ENCODE measurements at places on chromosomes 7 and 10. TPM values are rescaled to one million over a fixed set of nuclear protein-coding genes. Genes with fewer than 3 reads are reported as not detected.

DNA sequence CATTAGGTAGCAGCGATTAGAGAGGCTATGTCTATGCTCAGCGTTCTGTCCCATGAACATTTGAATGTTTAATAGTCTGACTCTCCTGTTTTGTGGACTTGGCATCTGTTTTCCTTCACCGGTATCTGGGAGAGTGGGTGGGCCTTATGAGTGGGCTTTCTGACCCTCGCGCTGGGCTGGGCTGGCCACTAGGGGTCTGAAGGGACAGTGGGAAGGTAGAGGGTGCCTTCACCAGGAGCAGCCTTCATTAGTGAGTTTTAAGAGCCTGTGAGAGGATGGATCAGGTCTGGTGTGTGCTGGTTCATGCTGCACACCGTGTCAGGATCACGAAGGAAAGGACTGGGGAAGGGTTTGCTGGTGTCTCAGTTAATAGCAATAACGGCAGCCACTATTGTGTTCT is 33.4 kb downstream of the DCLRE1A start:
- no peaks in the 10 kb centered on the region for H3K4me1 ChIP-seq
- H3K27ac ChIP-seq = no peak overlapping the region
- DNase-seq = peak; percentile 82
- H3K4me3 ChIP-seq = no peak overlapping the region

DNA sequence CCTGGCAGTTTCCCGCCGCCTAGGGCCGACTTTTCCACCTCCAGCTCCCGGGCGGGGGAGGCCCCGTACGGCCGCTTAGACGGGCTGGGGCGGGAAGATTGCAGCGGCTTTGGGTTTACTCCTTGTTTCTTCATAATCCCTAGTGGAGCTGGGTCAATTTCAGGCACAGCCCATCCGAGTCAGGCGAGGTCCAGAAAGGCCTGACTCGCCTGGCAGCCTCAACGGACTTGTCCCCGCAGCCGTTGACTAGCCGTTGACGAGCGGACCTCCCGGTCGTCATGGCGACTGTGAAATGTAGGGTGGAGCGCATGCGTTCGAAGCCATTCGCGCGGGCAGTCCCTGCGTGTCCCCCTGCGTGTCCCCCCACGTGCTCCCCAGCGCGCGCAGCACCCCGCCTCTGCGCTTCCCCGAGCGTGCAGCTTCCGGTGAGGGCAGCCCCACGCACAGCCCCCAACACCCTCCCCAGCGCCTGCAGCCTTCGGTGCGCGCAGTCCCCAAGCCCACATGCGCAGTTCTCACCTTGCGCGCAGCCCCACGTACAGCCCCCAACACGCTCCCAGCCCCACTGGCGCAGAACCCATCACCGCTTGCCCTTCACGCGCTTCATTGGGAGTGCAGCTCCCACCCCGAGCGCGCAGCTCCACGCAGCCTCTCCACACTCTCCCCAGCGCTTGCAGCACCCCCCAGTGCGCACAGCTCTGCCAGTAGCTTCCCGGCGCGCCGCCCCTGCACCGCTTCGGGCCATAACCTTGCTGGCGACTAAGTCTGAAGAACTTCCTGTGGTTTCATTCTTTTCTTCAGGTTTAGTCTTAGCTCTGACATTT is 67.8 kb downstream of the TBX20 start:
- peak overlapping the region; percentile 79 for H3K4me3 ChIP-seq
- H3K36me3 ChIP-seq = no peaks in the 10 kb centered on the region
- H3K27ac ChIP-seq = no peak overlapping the region
- DNase-seq = peak; percentile 87
- H3K27me3 ChIP-seq = peaks cover 28% of the 10 kb centered on the region

- H3K27ac ChIP-seq = no peak overlapping the region
- no peaks in the 10 kb centered on the region for H3K4me1 ChIP-seq
- no peak for DNase-seq
- no peaks in the 10 kb centered on the region for H3K36me3 ChIP-seq
Measured at GRCh38 chr7:48168159-48168558, 3.1 kb upstream of the ABCA13 start.

DNA sequence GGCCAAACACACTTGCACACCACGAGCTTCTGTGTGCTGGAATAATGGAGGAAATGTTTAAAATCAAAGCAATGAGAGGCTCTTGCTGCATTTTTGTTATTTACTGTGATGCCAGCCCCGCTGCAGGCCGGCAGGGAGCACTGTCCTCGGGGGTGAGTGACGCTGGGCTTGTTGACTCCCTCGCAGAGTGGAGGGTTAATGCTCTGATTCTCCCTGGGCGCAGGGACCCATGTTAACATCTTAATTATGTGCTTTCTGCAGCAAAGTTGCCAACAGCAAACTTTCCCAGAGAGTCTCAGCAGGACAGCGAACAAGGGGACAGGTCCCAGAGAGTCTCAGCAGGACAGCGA is 22.9 kb downstream of the SCART1 start:
- DNase-seq = no peak
- no peaks in the 10 kb centered on the region for H3K4me1 ChIP-seq
- no peak overlapping the region for H3K4me3 ChIP-seq
- no peak overlapping the region for H3K27ac ChIP-seq

GRCh38 chr10:124763267-124763666 is 19.1 kb upstream of the FAM53B start:
- H3K4me3 ChIP-seq = no peak overlapping the region
- no peak overlapping the region for H3K27ac ChIP-seq
- no peaks in the 10 kb centered on the region for H3K4me1 ChIP-seq
- no peaks in the 10 kb centered on the region for H3K27me3 ChIP-seq
- no peak for DNase-seq

DNA sequence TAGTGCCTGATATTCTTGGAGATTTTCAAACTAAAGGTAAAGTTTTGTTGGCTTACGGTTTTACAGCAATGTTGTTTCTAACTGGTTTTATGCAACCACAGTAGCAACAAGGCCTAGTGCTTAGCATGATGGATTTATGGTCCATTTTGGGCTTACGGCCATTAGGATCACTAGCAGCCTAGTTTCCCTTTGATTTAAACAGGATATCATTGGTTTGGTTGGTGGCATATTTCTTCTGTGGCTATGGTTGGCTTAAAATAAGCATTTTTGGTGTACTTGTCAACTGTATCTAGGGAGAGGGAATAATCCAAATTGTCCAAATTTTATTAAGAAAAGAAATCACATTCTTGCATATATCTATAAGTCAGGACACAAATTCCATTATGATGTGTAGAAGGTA is 194.0 kb downstream of the HDAC9 start:
- H3K27ac ChIP-seq = no peak overlapping the region
- no peaks in the 10 kb centered on the region for H3K36me3 ChIP-seq
- H3K4me3 ChIP-seq = no peak overlapping the region
- no peaks in the 10 kb centered on the region for H3K27me3 ChIP-seq
- H3K4me1 ChIP-seq = peaks cover 6% of the 10 kb centered on the region
- DNase-seq = no peak

- no peaks in the 10 kb centered on the region for H3K4me1 ChIP-seq
- H3K4me3 ChIP-seq = no peak overlapping the region
- no peak overlapping the region for H3K27ac ChIP-seq
- no peak for DNase-seq
- no peaks in the 10 kb centered on the region for H3K27me3 ChIP-seq
Measured at GRCh38 chr10:133009218-133009950, 67.0 kb upstream of the CFAP46 start.

DNA sequence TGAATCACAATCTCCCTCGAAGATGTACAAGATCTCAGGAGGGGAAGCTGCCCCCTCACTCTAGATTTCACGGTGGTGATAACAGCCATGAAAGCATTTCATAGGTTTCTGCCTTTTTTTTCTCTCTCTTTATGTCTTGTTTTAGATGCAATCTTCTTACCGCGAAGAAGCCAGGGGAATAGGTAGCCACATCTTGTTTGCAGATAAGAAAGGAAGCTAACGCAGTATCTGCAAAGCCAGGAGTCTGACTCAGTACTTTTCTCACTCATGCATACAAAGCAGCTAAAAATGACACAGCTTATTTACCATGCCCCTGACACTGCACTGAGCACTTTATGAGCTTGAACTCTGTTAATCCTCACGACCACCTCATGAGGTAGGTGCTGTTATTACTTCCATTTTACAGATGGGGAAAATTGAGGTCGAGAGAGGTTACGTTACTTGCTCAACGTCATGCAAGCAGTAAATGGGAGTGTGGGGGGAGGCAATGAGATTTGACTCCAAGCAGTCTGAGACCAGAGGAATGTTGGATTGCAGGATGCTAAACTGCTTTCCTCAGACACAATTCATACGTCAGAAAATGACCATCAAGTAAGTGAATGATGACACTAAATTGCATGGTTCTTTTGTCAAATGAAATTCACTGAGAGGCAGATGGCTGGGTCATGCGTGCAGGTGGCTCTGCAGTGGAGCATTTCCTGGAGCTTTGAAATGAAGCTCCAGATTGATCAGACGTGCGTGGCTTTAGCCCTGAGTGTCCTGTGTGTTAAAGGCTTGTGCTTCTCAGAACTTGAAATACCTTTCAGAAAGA is 3.3 kb downstream of the MAP3K8 start:
- peak overlapping the region; percentile 91 for H3K4me3 ChIP-seq
- H3K27ac ChIP-seq = no peak overlapping the region
- no peaks in the 10 kb centered on the region for H3K27me3 ChIP-seq
- no peak for DNase-seq
- H3K36me3 ChIP-seq = peaks cover 49% of the 10 kb centered on the region

DNA sequence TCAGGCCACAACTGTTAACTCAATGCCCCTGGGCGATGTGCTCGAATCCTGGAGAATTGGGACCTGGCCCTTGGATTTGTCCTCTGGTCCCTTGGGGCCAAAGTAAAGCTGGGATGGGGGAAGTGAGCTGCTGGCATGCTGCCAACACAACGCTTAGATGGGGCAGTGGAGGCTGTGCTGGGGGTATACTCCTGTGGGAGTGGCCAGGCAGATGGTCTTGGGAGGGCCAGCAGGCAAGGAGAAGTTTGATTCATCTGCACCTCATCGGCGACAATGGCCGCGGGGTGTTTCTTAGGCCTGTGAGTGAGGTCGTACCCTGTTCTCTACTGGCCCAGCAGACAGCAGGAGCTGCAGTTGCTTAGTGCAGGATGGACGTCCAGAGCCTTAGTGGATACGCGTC is 139.0 kb upstream of the MTPN start:
- H3K4me1 ChIP-seq = no peaks in the 10 kb centered on the region
- no peak overlapping the region for H3K27ac ChIP-seq
- DNase-seq = no peak
- no peak overlapping the region for H3K4me3 ChIP-seq
- H3K27me3 ChIP-seq = no peaks in the 10 kb centered on the region
- H3K36me3 ChIP-seq = no peaks in the 10 kb centered on the region

GRCh38 chr7:106381252-106381651 is 96.5 kb upstream of the NAMPT start:
- no peaks in the 10 kb centered on the region for H3K36me3 ChIP-seq
- H3K4me1 ChIP-seq = no peaks in the 10 kb centered on the region
- DNase-seq = no peak
- no peak overlapping the region for H3K27ac ChIP-seq
- no peak overlapping the region for H3K4me3 ChIP-seq
- H3K27me3 ChIP-seq = no peaks in the 10 kb centered on the region

DNA sequence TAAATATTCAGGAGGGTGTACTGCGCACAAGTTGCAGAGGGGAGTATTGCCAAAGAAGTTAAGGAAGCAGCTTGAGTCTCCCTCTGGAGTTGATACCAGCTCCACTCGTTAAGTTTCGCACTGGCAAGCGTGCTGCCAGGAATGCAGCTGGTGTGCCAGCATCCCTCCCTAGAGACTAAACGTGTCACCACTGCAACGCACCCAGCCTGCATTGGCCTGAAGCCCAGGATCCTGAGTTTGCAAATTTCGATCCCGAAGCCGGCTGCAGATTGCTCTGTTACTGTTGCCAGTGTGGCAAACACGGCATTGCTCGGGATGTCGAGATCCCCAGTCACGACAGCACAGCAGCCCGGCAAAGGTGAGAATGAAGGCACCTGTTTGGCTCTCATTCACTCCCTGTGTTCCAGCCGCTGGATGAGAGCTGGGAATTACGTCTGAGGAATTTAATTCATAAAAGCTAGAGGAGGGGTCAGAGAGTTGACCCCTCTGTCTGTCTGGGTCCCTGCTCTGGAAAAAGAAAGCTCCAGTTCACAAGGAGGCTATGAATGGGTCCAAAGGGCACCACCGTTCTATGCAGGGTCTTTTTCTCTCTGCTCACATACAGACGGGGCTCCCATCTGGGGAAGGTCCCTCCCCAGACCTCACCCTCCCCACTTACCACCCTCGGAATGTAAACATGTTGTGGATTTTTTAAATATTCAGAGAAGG is 61.0 kb downstream of the NRP1 start:
- peak; percentile 63 for DNase-seq
- peak overlapping the region; percentile 40 for H3K27ac ChIP-seq
- no peak overlapping the region for H3K4me3 ChIP-seq
- no peaks in the 10 kb centered on the region for H3K27me3 ChIP-seq

DNA sequence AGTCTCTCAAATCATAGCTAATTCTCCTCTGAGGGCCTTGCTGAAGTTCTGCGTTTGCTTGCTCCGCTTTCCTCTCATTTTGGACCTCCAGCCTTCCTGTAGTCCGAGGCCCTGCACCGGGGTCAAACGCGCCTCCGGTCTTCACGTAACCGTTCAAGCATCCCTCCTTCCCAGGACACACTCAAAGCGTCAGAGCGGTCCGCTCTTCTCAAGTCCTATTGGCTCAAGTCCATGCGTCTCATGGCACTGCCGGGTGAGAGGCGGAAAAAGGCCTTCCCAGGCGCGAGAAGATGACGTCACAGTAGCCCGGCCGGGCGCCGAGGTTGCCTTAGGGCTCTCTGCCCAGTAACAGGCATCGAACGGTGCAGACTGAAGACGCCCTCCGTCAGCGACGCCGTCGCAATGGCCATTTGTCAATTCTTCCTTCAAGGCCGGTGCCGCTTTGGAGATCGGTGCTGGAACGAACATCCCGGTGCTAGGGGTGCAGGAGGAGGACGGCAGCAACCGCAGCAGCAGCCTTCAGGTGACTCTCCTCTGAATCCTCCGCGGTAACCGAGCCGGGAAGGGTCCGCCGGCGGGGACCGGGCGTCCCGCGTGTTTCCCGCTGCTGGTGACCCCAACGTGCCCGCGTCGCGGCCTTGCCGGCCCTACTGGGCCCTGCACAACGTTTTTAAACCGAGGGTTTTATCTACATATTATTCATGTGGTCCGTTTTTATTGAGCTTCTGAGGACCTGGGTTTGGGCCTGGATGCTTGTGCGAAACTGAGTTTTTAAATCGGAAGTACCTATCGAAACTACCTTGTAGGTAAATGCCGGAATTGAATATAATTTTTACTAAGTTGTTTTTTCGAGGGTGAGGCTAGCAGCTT is at the start of gene NUP42:
Gene NUP42 (plus strand): TSS at position 365 of the 870 bp plus-strand sequence. CDS start 38 bp downstream, at position 403.
- H3K4me1 ChIP-seq = no peaks in the 10 kb centered on the region
- peaks cover 13% of the 10 kb centered on the region for H3K27me3 ChIP-seq
- H3K27ac ChIP-seq = peak within 1 kb of the TSS; percentile 84
- DNase-seq = peak; percentile 99
- peaks cover 25% of the 10 kb centered on the region for H3K36me3 ChIP-seq
- H3K4me3 ChIP-seq = peak within 1 kb of the TSS; percentile 96

- no peak overlapping the region for H3K4me3 ChIP-seq
- H3K36me3 ChIP-seq = no peaks in the 10 kb centered on the region
- H3K4me1 ChIP-seq = peaks cover 25% of the 10 kb centered on the region
- H3K27ac ChIP-seq = no peak overlapping the region
- H3K27me3 ChIP-seq = peaks cover 5% of the 10 kb centered on the region
Measured at GRCh38 chr10:101446071-101446470, 92.1 kb downstream of the BTRC start.

GRCh38 chr7:115678086-115678982 is 352.2 kb downstream of the TFEC start:
- peaks cover 3% of the 10 kb centered on the region for H3K4me1 ChIP-seq
- H3K4me3 ChIP-seq = no peak overlapping the region
- H3K27me3 ChIP-seq = peaks cover 1% of the 10 kb centered on the region
- H3K36me3 ChIP-seq = no peaks in the 10 kb centered on the region
- no peak for DNase-seq

Gene ZDHHC16
- 32.2 TPM for total RNA-seq

Gene RTKN2
- total RNA-seq = 19.1 TPM

Gene CASTOR2
- 71.2 TPM for total RNA-seq

Gene DNAJC12
- total RNA-seq = not detected
